ENCODE measurements at places on chromosomes 12 and 14.

GRCh38 chr12:102498471-102498870, 18.1 kb upstream of the IGF1 start:
- no peak for DNase-seq

DNA sequence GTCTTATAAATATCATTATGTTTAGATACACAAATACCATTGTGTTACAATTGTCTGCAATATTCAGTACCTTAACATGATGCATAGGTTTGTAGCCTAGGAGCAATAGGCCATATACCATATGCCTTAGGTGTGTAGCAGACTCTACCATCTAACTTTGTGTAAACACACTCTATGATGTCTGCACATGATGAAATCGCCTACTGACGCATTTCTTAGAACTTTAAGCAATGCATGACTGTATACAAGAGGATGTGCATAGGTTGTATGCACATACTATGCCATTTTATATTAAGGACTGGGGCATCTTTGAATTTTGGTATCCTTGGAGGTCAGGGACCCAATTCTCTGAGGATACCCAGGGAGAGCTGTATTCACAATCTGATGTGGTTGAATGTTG, 10.1 kb upstream of the BTG1 start:
- no peak for DNase-seq

DNA sequence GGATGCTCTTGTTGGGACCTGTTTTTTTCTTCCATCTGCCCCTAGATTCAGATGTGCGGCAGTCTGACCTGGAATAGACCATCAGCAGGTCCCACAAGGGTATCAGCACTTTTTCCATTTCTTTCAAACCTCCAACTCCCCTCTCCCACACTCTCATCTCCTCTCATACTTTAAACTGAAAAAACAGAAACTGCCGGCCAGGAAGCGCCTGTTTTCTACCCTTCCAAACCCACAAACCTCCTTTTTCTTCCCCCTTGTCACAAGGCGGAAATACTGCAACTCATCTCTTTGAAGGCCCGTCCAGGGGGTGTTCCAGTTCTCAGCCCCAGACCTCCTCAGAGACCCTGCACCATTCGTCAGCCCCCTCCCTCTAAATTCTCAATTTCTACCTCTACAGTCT, 62.5 kb upstream of the FKBP4 start:
- DNase-seq: no peak

DNA sequence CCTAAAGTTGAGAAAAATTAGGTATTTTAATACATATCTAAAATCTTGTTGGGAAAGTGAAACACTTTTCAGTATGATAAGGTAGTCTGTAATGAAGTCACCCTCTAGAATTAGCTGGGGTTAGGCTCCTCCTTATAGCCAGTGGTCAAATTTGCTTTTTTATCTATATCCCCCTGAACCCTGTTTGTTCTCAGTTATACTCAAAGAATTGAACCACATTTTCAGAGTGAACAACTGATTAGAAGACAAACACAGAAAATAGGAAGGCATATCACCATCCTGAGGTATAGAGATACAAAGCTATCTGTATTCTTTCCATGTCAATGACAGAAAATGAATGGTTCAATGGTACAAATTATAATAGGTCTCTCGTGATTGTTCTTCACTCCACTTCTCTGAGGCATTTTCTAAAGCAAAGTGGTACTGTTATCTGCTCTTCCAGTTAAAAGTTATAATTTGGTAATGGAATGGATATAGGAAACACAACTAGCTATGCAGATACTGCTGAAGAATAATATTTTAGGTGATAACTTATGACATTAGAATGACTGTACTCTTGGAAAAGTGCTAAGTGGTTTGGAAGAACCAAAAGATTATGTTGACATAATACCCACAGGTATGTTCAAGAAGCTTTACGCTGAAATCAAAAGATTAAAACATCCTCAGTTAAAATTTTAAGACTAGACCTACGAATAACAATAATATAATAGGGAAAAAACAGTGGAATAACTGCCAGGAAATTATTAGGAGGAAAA, 27.6 kb downstream of the WASHC3 start:
- DNase-seq: no peak

DNA sequence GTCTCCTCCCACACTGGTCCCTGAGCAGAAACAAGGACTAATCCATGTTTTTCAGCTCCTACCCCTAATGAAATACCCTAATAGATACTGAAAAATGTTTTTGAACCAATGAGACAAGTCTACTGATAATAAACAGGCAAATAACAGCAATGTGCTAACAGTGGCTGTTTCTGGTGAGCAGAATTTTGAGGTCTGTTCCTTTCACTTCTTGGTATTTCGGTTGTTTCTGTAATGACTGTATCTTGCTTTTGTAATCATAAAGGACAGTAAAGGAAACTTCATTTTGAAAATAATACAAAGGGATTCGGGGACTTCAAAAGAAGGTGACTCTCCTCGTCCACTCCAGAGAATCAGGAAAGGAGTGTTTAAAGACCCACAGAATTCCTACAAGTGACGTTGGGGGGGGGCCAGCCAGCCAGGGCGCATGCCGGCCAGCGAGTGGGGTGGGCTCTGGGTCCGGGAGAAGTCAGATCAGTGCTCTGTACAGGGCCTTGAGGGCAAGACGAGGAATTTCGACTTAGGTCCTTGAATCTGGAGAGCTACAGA, 1.1 kb upstream of the CD9 start:
- DNase-seq: no peak

GRCh38 chr12:67414011-67414715, 145.0 kb downstream of the CAND1 start:
- peak; percentile 17 for DNase-seq

- no peak for DNase-seq
Observed at GRCh38 chr12:130977743-130978095, 24.0 kb downstream of the ADGRD1 start.

GRCh38 chr12:114395755-114396152, 10.2 kb downstream of the TBX5 start:
- no peak for DNase-seq

- no peak for DNase-seq
Observed at GRCh38 chr12:101480849-101481248, 5.7 kb downstream of the SPIC start.

GRCh38 chr12:106487664-106488063, 95.1 kb upstream of the RFX4 start:
- DNase-seq: no peak

- peak; percentile 91 for DNase-seq
Observed at GRCh38 chr12:78209846-78210505, 379.3 kb downstream of the NAV3 start.

DNA sequence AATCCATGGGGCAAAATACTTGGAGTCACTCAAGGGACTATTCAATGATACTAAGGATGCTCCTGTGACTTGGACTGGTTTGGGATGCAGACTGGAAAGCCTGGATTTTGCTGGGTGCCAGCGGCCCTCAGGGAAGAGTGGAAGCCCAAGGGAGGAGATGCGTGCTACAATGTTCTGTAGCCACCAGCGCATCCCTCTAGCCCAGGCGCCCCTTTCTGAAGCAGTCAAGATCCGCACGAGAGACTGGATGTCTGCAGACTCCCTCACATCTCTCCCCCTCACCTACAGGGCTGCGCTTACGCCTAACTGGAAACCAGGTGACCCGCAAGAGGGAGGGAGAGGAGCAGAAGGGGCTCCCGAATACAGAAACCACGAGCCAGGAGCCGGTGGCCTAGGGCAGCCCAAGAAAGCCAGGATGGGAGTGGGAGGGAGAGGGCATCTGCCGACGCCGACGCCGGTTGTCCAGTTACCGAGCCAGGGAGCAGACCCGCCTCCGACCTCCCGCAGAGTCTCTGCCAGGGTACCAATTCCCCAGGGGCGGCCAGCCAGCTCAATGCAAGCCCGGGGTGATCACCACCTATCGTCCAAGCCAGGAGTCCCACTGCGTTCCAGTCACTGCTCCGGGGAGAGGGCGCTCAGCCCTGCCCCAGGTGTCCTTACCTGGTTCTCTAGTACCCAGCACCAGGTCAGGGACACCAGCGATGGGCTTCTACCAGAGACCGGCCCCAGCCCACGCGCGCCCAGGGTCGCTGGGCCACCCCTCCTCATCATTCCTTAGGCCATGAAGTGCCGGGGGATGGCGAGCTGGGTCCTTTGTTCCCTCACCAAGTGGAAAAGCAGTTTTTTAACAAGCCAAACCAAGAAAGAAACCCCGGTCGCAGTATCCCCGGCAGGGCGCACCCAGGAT, 1.2 kb downstream of the NTN4 start:
- DNase-seq: peak; percentile 67

- peak; percentile 58 for DNase-seq
Observed at GRCh38 chr12:9792185-9792900, 31.6 kb upstream of the CD69 start.

GRCh38 chr12:77031745-77032144, 33.6 kb downstream of the E2F7 start:
- DNase-seq: no peak
